ENCODE measurements at places on chromosomes 1 and 21.

- DNase-seq, result no peak
These were observed 23.0 kb upstream of the ZBTB40 start for GRCh38 chr1:22428672-22429071.

DNA sequence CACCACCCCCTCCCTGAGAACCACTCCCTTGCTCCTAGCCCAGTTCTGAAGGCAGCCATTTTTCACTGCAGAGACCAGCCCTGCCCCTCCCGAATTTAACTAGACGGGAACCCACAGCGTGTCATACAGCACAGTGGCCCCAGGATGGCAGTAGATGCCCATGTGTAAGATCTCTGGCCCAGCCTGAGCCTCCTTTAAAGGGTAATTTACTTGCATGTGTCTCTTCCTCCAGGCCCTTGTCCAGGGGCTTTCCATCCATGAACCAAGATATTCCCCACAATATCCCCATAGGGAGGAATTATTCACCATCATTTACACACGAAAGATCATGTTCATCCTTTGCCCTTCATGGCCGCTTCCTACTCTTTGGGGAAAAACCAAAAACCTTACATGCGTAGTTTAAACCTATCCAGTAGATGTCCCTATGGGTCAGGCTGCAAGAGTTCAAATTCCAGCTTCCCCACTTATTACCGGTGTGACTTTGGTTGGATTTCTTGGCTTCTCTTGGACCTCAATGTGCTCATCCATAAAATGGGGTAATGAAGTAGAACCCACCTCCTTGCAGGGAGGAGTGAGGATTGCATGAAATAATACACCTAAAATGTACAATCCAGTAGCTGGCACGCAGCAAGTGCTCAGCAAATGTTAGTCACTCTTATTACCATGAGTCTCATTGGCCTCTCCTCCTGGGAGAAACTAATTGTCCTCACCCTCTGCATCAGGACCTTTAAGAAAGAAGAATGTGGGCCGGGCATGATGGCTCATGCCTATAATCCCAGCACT lies 4.0 kb upstream of the LACTBL1 start:
- no peak for DNase-seq

DNA sequence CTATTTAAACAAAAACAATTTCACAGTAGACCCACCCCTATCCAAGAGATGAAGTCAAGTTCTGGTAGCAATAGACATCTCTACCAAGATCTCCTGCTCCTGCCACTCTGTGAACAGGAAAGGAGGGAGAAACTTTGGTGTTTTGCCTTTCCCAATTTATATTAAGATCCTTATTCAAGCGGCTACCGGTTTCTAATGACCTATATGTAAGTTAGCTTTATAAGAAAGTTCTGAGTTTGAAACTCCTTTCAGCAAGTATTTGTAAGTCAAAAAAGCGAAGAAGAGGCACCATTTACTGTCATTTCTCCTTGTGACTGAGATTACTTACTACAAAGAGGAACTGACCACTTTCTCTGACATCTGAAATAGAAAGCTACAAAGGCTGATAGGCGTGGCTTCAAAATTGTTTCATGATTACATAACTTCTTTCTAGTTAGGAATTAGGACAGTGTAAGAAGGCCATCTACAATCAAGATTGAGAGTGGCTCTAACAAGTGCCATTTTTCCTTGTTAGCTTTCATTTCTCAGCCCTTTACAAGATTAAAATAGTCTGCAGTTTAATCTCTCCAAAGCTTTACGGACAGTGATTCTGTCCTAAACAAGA lies at the start of gene MNDA:
MNDA (plus strand) TSS at position 448 of the 604 bp plus-strand sequence. CDS start 10,803 bp downstream, outside the sequence.
- no peak for DNase-seq

DNA sequence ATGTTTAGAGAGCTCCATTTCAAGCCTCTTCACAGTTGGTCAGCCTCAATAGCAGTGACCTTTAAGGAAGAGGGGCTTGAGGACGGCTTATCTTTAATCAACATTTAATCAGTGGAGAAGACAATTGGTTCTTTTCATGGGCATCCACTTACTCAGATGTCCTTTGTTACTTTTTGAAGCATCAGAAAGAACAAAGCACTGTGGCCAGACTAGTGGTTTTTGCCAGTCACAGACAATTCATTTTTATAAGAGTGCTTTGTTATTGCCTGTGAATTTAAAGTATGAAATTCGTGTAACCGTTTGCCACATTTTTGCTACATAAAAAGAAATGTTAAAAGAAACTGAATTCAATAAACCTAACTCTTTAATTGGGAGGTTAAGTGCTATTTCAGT lies 222.8 kb downstream of the TPR start:
- no peak for DNase-seq

GRCh38 chr1:9760824-9761223 lies 62.9 kb downstream of the CLSTN1 start:
- DNase-seq, result no peak

DNA sequence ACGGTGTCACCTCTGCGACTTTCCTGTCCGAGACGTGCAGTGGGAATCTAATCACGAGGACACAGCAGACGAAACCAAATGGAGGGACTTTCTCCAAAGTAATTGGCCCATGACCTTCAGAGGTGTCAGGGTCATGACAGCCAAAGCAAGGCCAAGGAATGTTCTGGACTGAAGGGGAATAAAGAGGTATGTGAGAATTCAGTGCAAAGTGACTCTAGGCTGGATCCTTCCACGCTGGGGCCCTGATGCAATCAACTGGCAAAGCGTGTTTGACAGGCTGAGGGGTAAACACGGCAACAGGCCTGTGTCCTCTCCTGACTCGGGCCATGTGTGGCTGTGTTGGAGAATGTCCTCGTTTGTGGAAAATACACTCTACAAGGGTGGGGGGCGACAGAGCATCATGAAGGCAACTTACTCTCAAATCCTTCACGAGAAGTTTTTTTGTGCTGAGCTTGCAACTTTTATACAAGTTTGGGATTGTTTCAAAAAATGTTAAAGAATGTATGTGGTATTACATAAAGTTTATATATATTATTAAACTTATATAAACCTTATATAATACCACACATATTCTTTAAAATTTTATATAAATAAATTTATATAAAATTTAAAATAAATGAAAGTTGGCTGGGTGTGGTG lies 1.7 kb downstream of the CFAP74 start:
- DNase-seq, result no peak

DNA sequence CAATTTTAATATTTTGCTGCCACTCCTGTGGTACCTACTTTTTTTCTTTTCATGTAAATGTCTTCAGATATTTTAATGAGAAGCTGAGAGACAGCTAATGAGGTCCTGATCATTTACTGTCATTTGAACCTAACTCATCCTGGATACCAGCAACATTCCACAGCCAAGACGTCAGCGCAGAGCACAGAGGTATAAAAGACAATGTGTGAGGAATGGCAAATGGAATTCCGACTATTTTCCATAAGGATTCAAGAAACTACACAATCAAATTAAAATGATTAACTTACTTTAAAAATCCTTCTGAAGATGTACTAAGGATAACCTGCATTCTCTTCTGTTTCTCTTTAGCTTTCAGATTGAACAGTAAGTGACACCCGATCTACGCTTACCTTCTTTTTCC lies 38.8 kb downstream of the HEATR1 start:
- DNase-seq, result no peak

- DNase-seq, result no peak
These were observed 1544.1 kb downstream of the PLA2G4A start for GRCh38 chr1:188372821-188373220.

GRCh38 chr1:89578946-89579684 lies 53.8 kb upstream of the LRRC8C start:
- DNase-seq, result no peak

DNA sequence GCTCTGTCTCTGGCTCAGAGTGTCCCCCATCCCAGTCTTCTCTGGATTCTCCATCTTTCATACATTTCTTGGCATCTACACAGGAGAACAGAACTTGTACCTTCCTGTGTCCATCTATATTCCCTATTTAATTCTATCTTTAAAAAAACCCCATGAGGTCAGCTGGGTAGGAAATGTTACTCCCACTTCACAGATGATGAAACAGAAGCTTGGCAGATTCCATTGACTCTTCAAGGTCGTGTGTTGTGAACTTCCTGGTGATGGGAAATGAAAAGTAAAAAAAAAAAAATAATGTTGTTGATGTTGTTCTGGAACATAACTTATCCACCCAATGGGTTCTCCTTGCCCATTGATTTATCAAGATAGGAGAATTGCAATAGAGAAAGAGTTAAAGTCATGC lies 8.9 kb downstream of the CHI3L2 start:
- no peak for DNase-seq

DNA sequence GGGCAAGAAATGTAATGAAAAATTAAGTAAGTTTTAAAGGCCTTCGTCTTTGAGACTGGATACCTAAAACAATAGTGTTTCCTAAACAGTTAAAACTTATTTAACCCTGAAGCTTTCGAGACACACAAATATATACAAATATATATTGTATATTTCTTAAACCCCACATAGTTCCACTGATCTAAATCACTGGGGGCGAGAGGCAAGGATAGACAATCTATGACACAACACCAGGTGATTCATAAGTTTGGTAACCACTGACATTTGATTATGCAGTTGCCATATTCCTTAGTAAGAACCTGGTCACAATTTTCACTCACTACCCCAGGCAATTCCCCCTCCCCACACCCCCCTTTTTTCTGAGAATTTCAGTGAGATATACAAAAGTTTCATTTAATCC lies 55.3 kb upstream of the BOLA1 start:
- no peak for DNase-seq

DNA sequence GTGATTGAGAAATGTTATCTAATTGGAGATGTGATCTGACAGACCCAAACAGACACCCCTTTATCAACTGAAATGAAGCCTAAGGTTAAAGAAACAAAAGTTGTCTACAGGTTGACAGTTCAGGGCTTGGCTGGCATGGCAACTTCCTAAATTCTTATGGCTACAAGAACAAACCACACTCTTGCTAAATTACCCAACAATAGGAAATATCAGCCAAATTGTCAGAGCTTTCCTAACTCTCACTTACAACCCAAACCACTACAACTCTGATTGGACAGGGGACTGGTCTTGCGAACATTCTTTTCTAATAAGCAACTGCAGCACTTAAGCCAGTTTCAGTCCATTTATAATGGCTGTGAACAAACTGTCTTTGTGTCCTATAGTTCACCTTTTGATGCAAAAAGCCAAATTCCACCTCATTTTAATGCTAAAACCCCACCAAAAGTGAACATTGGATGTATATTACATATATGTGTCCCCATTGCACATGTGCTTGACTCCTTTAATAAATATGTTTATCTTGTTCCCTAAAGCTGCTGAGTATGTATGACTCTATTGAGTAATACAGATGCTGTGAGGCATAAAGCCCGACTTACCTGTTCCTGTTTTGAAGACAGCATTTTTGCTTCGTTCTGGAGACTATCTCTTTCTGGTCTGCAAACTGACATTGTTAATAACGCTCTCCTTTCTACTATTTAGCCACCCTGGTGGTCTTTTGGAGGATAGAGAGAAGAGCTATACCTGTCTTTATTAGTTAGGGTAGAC lies 101.3 kb upstream of the HMCN1 start:
- no peak for DNase-seq

DNA sequence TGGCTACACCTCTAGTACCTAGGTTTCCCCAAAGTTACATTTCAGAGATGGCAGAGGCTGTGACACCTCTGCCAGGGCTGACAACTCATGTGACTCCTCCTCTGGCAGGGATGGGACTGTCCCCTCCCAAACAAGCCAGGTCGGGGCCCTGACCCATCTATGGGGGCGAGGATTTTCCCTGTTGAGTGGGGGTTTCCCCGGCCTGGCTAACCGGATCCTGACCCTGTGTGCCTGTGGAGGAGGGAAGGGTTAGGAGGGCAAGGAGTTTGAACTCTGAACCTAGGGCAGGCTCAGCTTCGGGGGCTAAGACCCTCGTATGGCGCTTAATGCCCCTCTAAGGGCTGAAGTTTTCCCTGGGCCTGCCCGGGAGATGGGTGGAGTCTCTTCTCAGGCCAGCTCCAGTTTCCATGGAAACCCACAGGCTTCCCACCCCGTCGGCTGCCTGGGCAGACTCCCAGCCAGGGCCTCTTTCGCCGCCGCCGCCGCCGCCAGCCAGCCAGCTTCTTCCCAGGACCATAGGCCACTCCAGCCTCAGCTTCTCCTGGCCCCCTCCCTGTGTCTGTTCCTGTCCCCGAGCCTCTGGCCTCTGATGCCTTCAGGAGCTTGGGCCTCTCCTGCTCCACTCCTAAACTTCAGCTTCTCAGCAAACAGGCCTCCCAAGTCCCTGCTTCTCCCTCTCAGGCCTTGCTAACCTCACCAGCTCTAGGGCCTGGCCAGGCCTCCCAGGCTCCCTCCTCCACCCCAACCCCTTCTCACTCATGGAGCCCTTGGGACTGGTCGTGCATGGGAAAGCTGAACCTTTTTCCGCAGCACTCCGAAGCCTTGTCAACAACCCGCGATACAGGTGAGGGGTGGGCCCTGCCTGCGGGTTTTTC lies at the start of gene BTBD19:
BTBD19 (plus strand) TSS at position 461 of the 875 bp plus-strand sequence; CDS start at position 759, 298 bp downstream.
- no peak for DNase-seq

DNA sequence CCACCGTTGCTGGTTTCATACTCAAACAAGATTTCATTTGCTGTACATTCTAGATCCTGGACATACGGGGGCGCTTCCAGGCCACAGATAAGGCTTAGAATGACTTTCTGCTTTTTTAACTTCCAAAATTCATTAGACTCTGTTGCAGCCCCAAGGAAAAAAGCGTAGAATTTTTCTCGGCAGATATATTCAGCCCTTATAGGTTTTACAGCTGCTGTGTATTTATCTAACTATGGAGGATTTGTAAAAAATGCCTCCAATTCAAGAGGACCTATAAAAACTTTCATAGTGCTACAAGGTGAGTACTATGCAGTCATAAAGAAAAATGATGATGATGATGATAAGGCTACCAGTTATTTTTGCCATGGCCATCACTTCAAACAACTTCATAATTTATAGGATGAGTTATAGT lies 51.6 kb downstream of the SLC30A10 start:
- no peak for DNase-seq

GRCh38 chr1:224739997-224740684 lies 124.0 kb downstream of the CNIH3 start:
- DNase-seq, result no peak

- DNase-seq, result no peak
These were observed 128.5 kb upstream of the SERTAD4 start for GRCh38 chr1:210104103-210104502.

DNA sequence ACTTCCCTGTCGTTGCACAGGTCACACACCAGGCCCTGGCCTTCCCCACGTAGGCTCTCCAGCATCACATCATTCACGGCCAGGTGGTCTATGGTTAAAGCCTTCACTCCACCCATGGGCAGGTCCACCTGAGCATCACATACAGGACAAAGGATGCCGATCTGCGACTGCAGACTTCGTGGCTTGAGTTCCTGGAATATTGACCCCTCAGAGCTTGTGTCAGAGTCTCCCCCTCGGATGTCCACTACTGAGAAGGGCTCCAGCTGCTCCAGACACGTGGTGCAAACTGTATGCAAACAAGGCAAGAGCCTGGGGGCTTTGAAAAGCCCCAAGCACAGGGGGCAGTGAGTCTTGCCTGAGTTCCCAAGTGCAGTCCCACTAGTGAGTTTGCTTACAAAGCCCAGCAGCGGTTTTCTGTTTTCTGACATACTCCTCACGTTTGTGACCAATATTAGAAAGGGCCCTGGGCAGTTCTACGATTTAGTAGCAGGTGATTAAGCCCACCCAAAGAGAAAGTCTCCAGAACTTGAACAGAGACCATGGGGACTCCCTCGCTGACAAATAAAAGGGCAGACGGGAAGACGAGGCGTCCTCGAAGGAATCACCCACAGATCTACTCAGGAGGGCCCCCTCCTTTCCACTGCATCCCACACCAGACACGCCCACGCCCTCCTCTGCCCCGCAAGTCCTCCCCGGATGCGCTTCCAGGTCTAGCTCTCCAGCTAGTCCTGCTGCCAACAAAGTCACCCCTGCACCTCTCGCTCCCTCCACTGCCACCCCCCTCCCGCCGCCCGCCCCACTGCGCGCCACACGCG lies 568 bp downstream of the TRIM45 start:
- DNase-seq, result no peak
